ENCODE measurements at places on chromosomes 16 and 17. TPM values are rescaled to one million over a fixed set of nuclear protein-coding genes. Genes with fewer than 3 reads are reported as not detected.
A peak's percentile ranks its signal among the peaks of the same experiment; 100 is the strongest.

ASPSCR1 gene
- total RNA-seq: 23.5 TPM

RAB26 gene
- total RNA-seq: not detected

TRPV2 gene
- 25.8 TPM for total RNA-seq

DNA sequence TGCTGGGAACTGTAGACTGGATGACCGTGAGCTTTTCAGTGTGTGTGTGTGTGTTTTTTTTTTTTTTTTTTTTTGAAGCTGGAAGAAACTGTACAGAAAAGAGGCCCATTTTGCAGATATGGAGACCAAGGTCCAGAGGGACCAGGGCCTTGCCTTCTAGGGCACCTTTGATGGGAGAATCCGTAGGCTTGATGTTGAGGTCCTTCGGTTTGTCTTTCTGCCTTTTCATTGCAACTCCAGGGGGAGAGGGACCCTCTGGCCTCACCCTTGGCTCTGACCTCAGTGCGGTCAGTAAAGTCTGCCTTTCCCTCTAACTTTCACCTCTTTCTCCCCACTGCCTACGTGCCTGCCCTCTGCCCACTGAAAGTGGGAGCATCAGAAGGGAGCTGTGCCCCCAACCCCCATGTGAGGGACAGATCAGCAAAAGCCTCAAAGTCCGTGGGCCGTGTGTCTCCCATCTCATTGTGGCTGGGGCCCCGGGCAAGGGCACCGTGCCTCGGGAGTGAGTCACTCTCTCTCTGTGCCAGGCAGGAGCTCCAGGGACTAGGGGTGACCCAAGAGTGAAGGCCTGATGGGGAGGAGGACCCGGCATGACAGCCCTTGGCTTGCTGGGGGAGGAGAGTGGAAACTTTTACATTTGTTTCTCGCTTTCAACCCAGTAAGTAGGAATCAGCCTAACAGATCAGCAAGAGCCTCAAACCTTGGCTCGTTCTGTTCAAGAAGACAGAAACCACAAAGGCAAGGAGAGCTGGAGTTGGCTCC, 123.6 kb downstream of the CMIP start:
- peak; percentile 88 for DNase-seq

- no peak for DNase-seq
Measured at GRCh38 chr17:68567035-68567434, 34.1 kb downstream of the FAM20A start.

DNA sequence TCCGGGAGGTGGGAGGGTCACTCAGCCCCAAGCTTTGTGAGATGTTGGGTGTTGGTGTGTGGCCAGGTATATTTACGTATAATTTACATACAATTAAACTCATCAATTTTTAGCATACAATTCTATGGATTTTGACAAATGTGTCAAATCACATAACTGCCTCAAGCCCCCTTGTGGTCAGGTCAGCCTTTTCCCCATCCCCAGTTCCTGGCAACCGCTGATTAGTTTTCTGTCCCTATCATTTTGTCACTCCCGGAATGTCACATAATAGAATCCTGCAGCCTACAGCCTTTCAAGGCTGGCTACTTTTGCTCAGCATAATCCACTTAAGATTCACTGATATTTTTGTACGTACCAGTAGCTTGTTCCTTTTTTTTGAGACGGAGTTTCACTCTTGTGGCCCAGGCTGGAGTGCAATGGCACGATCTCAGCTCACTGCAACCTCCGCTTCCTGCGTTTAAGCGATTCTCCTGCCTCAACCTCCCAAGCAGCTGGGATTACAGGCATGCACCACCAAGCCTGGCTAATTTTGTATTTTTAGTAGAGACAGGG, 19.3 kb upstream of the RAI1 start:
- DNase-seq: no peak

DNA sequence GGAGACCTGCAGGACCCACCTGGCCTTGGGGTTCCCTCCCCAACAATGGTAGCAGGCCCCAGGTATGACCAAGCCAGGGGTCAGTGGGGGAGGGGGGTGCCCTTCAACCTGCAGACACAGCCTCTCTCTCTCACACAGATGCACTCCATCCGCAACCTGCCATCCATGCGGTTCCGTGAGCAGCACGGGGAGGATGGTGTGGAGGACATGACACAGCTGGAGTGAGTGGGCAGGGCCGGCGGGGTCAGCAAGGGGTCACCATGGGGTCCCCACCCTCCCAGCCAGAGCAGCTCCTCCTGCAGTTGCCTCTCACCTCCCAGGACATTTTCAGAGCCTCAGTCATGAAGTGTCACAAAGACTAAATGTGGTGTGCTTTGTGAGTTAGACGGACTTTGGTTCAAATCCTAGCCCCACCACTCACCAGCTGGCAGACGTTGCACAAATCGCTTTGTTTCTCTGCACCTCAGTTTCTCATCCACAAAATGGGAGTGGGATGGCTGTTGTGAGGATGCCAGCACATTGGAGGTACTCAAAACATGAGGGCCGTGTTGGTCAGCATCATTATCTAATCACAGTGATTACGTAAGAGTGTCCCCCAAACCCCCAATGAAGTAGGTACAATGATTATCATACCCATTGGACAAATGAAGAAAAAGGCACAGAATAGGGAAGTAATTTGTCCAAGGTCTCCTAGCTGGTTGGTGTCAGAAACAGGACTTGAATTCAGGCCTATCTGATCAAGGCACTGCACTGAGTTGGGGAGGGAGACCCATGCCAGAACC, 16.0 kb downstream of the MYO15A start:
- no peak for DNase-seq

GRCh38 chr17:78125976-78126894, 2.3 kb downstream of the TMC6 start:
- no peak for DNase-seq

- no peak for DNase-seq
Measured at GRCh38 chr16:459761-460160, 34.3 kb downstream of the RAB11FIP3 start.

GRCh38 chr16:55506083-55506482, 2.8 kb upstream of the LPCAT2 start:
- DNase-seq: no peak

- DNase-seq: peak; percentile 78
Measured at GRCh38 chr16:21083729-21084268, 66.8 kb downstream of the DNAH3 start.

- peak; percentile 76 for DNase-seq
Measured at GRCh38 chr17:40536295-40537171, 28.7 kb downstream of the CCR7 start.

DNA sequence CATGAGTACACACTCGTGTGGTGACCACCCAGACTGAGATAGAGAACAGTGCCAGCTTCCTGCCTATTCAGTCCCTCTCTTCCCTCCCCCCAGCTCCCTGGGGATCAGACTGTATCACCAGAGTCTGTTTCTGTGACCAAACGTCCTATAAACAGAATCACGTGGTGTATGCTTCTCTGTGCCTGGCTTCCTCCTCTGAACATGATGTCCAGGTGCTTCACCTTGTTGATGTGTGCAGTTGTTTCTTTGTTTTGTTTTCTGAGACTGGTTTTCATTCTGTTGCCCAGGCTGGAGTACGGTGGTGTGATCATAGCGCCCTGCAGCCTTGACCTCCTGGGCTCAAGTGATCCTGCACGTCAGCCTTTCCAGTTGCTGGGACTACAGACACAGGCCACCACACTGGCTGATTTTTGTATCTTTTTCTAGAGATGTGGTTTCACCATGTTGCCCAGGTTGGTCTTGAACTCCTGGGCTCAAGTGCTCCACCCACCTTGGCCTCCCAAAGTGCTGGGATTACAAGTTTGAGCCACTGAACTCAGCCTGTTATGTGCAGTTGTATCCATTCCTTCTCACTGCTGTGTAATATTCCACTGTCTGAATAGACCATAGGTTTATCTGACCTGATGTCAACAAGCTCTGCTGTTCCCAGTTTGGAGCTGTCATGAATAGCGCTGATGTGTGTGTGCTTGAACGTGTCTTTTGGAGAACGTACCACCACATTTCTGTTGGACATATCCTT, 28.9 kb upstream of the PRM1 start:
- no peak for DNase-seq

DNA sequence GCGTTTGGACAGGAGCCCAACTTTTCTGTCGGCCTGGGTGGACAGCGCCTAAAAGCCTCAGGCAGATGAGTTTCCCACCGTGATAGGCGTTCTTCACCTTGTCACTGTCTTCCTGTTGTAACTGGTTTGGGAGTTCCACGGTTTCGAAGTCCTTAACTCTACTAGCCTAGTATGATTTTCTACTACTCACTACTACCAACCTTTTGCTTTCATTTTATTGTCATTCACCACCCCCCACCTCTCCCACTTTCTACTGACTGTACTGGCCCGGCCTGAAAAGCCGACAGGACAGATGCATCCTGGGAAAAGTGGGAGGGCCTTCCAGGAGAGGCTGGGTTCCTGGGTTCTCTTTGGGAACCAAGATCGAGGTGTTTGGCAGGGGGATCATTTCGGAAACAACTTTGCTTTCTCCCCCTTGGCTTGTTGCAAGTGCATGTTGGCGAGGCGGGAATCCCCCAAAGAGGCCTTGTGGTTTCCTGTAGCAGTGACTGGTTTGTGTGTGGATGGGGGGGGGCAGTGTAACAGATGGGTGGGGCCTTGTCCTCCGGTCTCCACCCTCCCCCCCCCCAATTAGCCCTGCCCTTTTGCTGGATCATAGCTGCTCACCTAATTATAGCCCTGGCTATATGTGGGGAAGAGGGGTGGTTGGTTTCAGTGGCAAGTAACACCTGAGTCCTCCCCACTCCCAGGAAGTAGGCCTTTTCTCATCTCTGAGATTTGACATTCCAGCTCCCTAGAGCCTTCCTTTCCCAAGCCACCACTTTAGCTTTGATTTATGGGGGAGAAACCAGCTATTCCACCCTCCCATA, 1.4 kb downstream of the EIF5A start:
- DNase-seq: peak; percentile 94

- DNase-seq: no peak
Measured at GRCh38 chr17:79808763-79809529, 12.1 kb upstream of the CBX8 start.

Data from GM23248 (cell line).